ENCODE measurements at places on chromosomes 12 and 14.

- no peaks in the 10 kb centered on the region for H3K27me3 ChIP-seq
- H3K27ac ChIP-seq, result peak overlapping the region; percentile 19
- peaks cover 37% of the 10 kb centered on the region for H3K4me1 ChIP-seq
- no peak for DNase-seq
- no peak overlapping the region for H3K4me3 ChIP-seq
- peaks cover 5% of the 10 kb centered on the region for H3K36me3 ChIP-seq
These were observed 39.4 kb downstream of the NCOR2 start for GRCh38 chr12:124527861-124528561.

DNA sequence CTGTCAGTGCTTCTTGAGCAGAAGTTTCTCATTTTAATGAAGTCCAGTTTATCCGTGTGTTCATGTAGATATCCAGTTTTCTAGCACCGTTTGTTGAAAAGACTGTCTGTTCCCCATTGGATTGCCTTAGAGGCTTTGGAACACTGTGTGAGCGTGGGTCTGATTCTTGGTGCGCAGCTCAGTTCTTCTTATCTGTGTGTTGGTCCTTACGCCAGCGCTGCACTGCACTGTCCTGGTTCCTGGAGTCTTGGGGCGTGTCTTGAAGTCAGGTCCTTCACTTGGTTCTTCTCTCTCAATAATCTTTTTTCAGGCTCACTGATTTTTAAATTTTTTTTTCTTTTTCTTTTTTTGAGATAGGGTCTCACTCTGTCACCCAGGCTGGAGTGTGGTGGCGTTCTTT lies 25.5 kb downstream of the EP400 start:
- no peak for DNase-seq
- no peaks in the 10 kb centered on the region for H3K27me3 ChIP-seq
- no peaks in the 10 kb centered on the region for H3K4me1 ChIP-seq
- no peak overlapping the region for H3K27ac ChIP-seq
- H3K4me3 ChIP-seq, result no peak overlapping the region

- H3K36me3 ChIP-seq, result no peaks in the 10 kb centered on the region
- peaks cover 19% of the 10 kb centered on the region for H3K4me1 ChIP-seq
- H3K27me3 ChIP-seq, result no peaks in the 10 kb centered on the region
- peak overlapping the region; percentile 3 for H3K27ac ChIP-seq
- no peak overlapping the region for H3K4me3 ChIP-seq
These were observed 60.5 kb downstream of the FOXN3 start for GRCh38 chr14:89356496-89356895.

DNA sequence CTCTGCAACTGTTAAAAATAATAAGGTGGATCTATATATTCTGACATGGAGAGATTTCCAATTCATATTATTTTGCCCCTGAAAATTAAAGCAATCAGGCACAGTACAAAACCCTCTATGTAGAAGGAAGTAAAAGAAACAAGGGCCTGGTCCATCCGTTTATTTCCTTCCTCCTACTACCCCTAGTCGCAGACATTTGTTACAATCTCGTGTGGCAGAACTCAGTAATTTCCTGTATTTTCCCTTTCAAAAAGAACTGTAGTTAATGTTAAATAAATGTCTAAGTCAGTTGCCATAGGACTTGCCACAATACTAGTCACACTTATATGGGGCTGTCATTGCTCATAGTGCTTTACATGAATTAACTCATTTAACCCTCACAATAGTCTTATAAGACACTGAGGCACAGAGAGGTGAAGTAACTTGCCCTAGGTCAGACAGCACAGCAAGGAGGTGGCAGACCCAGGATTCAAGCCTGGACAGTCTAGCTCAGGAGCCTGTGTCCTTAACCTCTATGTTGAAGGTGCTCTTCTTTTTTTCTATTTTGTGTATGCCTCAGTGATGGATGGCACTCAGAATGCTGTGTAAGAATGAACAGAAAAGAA lies 24.2 kb downstream of the NINJ2 start:
- peaks cover 9% of the 10 kb centered on the region for H3K4me1 ChIP-seq
- H3K27me3 ChIP-seq, result no peaks in the 10 kb centered on the region
- H3K36me3 ChIP-seq, result no peaks in the 10 kb centered on the region
- no peak overlapping the region for H3K4me3 ChIP-seq
- DNase-seq, result no peak

DNA sequence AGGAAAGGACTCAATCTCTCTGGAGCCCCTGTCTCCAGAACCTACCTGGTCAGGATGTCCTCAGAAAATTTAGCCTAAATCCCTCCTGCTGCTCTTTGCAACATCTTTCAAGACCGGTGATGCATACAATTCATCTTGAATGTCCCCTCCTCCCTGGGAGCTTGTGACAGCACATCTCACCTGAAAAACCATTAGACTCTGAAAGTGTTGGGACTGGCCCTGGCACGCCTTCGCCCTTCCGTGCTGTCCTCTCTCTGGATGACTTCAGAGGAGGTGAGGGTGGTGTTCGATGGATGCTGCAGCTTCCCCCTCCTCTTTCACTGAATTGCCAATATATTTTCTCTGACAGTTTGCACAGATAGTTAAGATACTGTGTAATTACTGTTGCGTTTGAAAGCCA lies 90.9 kb upstream of the CISTR start:
- no peak overlapping the region for H3K4me3 ChIP-seq
- no peak overlapping the region for H3K27ac ChIP-seq
- H3K4me1 ChIP-seq, result peaks cover 22% of the 10 kb centered on the region
- DNase-seq, result no peak
- peaks cover 71% of the 10 kb centered on the region for H3K27me3 ChIP-seq

GRCh38 chr12:68263366-68263765 lies 10.0 kb upstream of the IL22 start:
- peaks cover 8% of the 10 kb centered on the region for H3K4me1 ChIP-seq
- no peak overlapping the region for H3K4me3 ChIP-seq

GRCh38 chr12:115010324-115010995 lies 326.5 kb upstream of the TBX3 start:
- H3K36me3 ChIP-seq, result peaks cover 11% of the 10 kb centered on the region
- no peak for DNase-seq
- peak overlapping the region; percentile 52 for H3K27ac ChIP-seq
- no peak overlapping the region for H3K4me3 ChIP-seq

DNA sequence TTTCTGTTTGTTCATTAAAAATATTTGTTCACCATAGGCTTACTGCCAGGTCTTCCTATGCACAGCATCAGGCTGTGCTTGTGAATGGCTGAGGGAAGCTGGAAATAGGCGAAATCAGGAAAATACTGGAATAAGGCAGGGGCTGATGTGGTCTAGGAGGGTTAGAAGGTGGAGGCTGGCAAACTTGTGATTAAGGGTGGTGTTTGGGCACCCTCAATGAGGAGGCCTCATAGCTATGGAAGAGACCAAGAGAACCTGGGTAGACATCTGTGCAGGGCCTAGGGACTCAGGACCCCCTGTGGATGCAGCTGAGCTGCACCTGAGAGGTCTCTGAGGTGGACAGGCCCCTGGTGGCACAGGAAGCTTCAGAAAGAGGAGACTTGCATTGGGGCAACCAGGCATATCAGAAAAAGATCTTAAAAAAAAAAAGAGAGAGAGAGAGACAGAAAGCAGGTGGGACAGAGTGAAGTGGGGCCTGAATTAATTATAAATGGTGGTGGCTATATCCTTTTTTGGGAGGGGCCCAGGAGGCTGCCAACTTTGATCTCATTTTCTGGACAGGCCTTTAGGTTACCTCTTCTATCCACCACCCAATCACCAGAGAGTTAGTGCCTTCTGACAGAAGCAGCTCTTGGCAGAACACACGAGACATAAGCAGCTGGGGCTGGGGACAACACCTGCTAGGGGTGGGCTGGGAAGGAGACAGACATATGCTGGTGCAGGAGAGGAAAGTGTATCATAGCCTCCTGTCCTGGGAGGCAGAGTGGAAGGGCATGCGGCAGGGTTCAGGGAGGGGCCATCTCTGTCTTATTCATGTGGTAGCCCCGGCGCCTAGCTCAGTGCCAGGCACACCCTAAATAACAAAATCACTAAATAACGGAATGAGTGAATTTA lies 46.7 kb upstream of the ATP23 start:
- H3K4me1 ChIP-seq, result peaks cover 84% of the 10 kb centered on the region
- H3K36me3 ChIP-seq, result no peaks in the 10 kb centered on the region
- H3K27ac ChIP-seq, result peak overlapping the region; percentile 100
- no peaks in the 10 kb centered on the region for H3K27me3 ChIP-seq

- H3K36me3 ChIP-seq, result peaks cover 18% of the 10 kb centered on the region
- no peak for DNase-seq
- H3K4me3 ChIP-seq, result no peak overlapping the region
- H3K4me1 ChIP-seq, result peaks cover 2% of the 10 kb centered on the region
- no peaks in the 10 kb centered on the region for H3K27me3 ChIP-seq
- no peak overlapping the region for H3K27ac ChIP-seq
These were observed 11.2 kb downstream of the BCAT1 start for GRCh38 chr12:24937553-24938244.

DNA sequence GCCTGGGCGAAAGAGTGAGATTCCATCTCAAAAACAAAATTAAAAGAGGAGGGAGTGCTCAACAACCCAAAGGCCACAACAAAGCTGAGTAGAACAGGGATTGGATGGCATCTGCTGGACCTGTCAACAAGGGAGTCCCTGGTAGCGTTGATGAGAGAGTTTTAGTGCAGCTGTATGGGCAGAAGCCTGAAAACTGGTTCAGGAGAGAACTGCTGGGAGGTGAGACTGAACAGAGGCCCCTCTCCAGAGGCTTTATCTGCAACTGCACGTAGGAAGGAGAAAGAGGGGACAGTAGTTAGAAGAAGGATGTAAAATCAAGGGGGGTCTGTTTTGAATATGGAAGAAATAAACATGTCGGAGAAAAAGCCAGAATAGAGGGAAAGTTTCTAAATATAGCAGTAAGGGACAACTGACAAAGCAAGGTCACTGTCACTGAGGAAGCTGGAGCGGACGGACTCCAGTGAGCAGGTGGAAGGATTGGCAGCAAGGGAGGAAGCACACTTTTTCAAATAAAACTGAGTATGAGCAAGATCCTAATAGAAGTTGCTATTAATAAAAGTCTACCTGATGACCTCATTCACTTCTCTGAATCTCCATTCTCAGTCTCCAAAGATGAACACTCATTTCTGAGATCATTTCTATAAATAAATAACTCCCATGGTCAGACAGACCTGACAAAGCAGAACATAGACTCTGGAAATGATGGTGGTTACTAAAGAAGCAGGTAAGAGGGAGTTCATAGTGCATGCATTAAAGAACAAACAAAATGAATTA lies 11.8 kb upstream of the ATF1 start:
- H3K4me3 ChIP-seq, result no peak overlapping the region
- no peak for DNase-seq
- H3K36me3 ChIP-seq, result peaks cover 23% of the 10 kb centered on the region

DNA sequence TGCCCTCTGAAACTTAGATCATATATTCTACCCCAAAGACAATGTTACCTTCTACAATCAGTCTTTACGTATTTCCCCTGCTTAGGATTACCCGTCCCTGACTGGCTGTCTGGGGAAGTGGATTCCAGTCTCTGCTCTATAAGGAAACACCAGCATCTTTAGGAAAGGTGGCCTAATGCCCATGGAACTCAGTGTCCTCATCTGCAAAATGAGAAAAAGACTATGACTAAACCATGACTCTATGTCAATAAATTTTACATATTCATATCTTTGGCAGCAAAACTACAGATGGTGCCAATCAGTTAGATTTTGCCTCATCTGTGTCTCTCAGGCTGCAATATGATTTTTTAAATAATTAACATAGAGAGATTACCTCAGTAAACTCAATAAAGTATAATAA lies 133.8 kb downstream of the ITPR2 start:
- H3K36me3 ChIP-seq, result peaks cover 34% of the 10 kb centered on the region
- no peak overlapping the region for H3K4me3 ChIP-seq
- DNase-seq, result no peak
- H3K4me1 ChIP-seq, result peaks cover 27% of the 10 kb centered on the region

- H3K4me1 ChIP-seq, result peaks cover 26% of the 10 kb centered on the region
- DNase-seq, result no peak
- H3K4me3 ChIP-seq, result no peak overlapping the region
- peaks cover under 1% of the 10 kb centered on the region for H3K27me3 ChIP-seq
- H3K27ac ChIP-seq, result peak overlapping the region; percentile 75
These were observed 16.7 kb upstream of the TMEM106C start for GRCh38 chr12:47946413-47947323.

DNA sequence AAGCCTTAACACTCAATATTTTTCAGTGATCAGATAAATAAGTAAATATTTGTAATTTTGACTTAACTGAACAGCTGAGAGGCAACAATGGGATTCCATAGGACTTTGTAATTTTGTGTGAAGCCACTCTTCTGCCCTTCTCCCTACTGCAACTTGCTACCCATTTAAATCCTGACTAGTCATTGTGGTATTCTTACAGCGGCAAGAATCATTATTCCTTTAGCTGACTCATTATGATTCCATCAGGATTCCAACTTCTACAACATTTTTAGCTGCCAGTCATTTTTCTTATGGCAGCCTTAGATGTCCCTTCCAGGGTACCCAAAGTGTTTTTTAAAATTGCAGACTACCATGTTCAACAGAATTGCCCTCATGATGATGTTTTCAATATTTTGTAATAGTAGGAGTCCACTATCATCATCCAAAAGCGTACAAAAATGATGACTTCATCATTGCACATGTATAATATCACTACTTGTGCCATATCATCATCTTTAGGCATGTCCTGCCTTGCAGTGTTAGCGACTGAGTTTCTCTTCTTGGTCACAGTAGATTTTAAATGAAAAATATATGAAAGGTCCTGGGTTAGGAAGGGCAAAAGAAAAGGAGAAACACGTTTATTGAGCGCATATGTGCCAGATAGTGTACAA lies 5.1 kb upstream of the MAGOHB start:
- H3K4me3 ChIP-seq, result no peak overlapping the region
- DNase-seq, result no peak
- no peaks in the 10 kb centered on the region for H3K36me3 ChIP-seq
- peaks cover 6% of the 10 kb centered on the region for H3K4me1 ChIP-seq
- H3K27ac ChIP-seq, result no peak overlapping the region
- H3K27me3 ChIP-seq, result peaks cover under 1% of the 10 kb centered on the region

GRCh38 chr12:6049587-6049986 lies 74.9 kb downstream of the VWF start:
- peaks cover 2% of the 10 kb centered on the region for H3K27me3 ChIP-seq
- no peaks in the 10 kb centered on the region for H3K36me3 ChIP-seq
- no peak for DNase-seq
- no peak overlapping the region for H3K27ac ChIP-seq
- peaks cover 15% of the 10 kb centered on the region for H3K4me1 ChIP-seq
- H3K4me3 ChIP-seq, result no peak overlapping the region

DNA sequence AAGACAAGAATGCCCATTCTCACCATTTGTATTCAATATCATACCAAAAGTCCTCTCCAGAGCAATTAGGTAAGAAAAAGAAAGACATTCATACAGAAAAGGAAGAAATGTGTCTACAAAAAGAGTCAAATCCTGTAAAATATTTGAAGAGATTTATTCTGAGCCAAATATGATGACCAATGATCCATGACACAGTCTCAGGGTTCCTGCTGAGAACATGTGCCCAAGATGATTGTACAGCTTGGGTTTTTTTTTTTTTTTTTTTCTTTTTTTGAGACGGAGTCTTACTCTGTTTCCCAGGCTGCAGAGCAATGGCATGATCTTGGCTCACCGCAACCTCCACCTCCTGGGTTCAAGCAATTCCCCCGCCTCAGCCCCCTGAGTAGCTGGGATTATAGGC lies 296.2 kb downstream of the C12orf75 start:
- no peak overlapping the region for H3K4me3 ChIP-seq
- peaks cover 35% of the 10 kb centered on the region for H3K4me1 ChIP-seq
- H3K36me3 ChIP-seq, result peaks cover 2% of the 10 kb centered on the region
- no peak overlapping the region for H3K27ac ChIP-seq
- DNase-seq, result no peak

All from mesothelial cell of epicardium (in vitro differentiated cells).